ENCODE measurements at places on chromosomes 12 and 14.

DNA sequence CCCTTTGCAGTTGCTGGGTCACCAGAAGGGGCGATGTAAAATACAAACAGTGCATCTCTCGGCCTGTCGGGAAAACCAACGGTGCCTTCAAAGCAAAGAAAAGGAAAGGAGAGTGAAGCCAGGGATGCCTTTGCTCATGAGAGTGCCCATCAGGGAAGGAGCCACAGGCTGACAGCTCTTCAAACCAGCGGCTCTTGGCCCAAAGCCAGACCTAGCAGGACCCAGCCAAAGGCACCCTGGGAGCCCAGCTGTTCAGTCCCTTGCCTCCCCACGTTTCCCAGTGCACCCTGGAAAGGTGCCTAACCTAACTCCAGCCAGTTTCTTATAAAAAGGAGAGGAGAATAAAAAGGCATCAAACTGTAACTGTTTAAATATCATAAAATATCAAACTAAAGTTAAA lies 29.2 kb downstream of the PRMT8 start:
- no peak for DNase-seq

DNA sequence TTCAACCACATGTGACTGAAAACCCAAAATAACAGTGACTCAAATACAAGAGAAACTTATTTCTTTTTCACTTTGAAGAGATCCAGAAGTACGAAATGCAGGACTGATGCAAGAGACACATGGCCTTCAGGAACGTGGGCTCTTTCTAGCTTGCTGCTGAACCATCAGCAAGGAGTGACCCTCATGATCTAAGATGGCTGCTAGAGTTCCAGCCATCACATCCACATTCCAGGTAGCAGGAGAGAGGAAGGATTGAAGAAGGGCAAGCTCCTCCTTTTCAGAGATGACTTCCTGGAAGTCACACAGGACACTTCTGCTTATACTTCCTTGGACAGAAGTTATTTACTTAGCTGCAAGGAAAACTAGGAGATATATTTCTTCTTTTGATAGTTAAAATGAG lies 67.6 kb upstream of the BCL11B start:
- no peak for DNase-seq

DNA sequence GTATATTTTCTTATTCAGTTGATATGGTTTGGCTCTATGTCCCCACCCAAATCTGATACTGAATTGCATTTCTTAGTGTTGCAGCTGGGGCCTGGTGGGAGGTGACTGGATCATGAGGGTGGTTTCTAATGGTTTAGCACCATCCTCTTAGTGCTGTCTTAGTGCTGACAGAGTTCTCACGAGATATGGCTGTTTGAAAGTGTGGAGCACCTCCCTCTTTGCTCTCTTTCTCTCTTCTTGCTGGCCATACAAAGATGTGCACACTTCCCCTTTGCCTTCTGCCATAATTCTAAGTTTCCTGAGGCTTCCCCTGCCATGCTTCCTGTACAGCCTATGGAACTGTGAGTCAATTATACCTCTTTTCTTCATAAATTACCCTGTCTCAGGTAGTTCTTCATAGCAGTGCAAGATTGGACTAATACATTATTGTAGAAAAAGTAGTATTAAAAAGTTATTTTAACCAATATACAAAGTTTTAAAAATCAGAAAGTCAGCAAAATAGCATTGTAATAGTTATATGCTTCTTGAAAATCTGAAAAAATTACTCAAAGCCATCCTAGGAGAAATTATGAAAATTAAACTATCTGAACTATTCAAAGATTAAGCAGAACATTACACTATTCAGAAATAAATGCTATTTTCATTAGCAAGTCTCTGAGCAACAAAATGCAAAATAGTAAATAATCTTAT lies 84.1 kb downstream of the PPP1R12A start:
- no peak for DNase-seq

- no peak for DNase-seq
Observed at GRCh38 chr12:52321418-52321817, 220 bp upstream of the KRT83 start.

GRCh38 chr14:75911883-75912282 lies 69.9 kb downstream of the TGFB3 start:
- no peak for DNase-seq

DNA sequence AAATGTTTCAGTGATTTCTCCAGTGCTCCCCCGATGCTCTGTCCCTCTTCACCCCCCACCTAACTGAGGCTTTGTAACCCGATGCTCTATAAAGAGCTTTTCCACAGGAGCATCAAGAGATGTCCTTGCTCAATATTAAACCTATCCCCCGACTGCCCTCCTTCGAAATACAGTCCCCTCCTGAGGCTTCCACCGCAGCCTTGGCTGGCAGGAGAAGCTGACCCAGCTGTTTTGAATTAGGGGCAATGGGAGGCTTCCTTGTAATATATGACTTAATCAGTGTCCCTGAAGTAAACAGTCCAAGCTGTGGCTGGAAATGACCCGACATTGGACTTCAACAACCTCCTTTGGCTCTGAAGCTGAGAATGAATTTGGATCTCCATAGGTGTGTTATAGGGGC lies 62.4 kb downstream of the TMEM30B start:
- no peak for DNase-seq

GRCh38 chr14:36014236-36014635 lies 162.3 kb downstream of the PTCSC3 start:
- no peak for DNase-seq

DNA sequence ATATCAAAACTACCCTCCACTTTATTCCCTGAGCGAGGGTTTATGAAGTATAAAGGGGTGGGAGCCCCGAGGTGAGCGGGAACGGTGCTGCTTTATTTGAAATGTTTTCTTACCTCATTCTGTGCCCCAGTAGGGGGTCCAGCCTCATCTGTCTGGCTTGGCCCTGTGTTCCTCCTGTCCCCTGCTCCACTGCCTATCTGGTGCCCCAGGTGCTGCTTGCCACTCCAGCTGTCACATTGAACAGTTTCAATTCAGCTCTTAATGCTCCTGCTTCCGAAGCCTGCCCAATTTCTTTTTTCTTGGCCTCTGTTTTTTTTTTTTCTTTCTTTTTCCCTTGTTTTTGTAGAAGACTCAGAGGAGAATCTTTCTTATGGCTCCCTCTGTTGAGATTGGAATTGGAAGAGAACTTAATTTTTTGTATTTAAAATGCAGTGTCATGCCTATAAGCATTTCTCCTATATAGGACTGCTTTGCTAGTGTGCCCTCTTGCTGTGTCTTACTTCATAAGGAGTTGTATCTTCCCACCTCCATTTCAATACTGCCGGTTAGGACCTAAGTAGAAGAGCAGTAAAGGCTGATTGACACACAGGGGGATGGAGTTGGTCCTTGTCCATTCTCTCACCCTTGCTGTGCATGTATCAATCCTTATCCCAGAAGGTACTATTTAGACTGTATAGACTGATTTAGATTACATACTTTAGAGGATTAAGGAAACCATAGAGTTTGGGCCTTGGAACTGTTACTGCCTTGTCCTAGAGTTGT lies 2.3 kb downstream of the ATXN7L3B start:
- no peak for DNase-seq
